NCI-H446 treated with DMSO at 0.1 percent for 48 hours (cell line): ENCODE measurements at places on chromosomes 16 and 17.

DNA sequence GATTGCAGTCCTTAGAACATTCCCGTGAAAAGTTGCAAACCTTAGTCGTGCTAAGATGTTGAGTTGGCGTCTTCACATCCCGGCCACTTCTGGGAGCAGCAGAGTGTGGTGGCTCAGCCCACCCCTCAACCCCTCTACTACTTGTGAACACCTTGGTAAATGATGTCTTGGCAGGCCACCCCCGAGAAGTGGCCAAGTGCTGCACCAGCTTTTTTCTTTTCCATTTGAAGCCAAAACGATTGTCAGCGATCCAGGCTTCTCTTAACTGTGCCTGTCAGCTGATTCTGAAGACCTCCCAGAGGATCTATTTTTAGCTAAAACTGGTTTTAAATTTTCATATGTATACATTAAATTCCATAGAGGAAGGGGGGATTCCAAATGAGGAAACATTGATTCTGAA lies 247.5 kb downstream of the CDH13 start:
- DNase-seq, result no peak

DNA sequence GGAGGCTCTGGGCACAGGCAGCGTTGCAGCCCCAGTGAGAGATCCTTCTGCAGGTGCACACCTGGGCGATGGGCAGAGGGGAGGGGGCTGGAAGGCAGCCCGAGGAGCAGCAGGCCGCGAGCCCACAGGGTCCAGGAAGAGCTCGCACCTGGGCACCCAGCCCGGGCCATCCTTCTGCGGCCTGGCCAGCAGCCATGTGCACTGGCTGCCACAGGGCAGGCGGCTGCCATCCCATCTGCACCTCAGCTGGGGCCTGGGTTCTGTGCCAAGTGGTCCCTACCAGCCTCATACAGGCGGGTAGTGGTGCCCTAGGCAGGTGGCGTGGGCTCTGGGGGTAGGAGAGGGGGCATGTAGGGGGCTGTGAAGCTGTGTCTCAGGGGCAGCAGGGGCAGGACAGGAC lies 197.2 kb downstream of the RBFOX3 start:
- DNase-seq, result peak; percentile 91

DNA sequence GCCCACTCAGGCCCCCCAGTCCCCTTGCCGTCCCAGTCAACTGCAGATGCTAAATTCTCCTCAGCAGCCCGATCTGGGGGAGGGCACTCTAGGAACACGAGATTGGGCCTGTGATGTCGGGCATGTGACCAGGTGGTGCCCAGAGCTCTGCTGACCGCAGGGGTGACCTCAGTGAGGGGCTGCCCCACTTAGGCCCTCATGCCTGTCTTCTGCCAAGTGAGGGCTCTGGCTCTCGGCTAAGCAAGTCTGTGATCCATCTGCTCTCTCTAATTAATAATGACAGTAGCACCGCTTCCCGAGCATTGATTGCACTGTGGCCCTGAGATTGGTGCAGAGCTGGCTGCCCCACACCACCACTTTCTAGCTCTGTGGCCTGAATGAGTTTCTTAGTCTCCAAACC lies 138.8 kb downstream of the MRM1 start:
- DNase-seq, result no peak

DNA sequence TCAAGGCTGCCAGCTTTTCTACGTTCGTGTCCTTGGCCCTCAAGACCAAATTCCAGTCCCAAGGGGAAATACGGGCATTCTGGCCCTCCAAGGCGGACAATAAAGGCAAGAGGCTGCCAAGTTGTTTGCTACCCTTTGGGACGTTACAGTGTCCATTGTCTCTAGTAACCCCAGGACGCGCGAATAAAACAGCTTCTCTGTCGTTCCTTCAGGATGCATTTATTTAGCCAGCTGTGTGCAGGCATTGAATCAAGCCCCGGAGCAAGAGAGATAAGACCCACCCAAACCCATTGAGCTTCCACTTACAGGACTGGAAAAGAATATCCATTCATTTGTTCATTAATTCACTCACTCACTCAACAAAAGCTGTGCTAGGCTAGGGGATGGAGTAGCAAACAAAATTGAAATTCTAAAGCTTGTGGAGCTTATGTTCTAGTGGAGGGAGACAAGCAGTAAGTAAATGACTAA lies 656 bp downstream of the MRPL58 start:
- no peak for DNase-seq

DNA sequence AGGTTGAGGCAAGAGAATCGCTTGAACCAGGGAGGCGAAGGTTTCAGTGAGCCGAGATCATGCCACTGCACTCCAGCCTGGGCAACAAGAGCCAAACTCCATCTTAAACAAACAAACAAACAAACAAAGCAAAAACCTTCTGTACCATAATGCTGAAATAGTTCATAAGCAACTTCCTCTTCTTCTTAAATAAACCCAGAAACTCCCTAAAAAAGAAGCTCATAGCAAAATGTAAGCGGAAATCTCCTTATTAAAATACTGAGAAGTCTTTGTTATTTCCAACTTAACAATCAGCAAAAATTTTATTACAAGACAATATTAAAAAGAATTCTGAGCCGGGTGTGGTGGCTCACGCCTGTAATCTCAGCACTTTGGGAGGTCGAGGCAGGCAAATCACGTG lies 82.8 kb downstream of the FBXL20 start:
- DNase-seq, result no peak

- DNase-seq, result no peak
These were observed 66.1 kb upstream of the BCAR1 start for GRCh38 chr16:75317532-75317931.

GRCh38 chr17:19533036-19533717 lies 477 bp upstream of the SLC47A1 start:
- no peak for DNase-seq

DNA sequence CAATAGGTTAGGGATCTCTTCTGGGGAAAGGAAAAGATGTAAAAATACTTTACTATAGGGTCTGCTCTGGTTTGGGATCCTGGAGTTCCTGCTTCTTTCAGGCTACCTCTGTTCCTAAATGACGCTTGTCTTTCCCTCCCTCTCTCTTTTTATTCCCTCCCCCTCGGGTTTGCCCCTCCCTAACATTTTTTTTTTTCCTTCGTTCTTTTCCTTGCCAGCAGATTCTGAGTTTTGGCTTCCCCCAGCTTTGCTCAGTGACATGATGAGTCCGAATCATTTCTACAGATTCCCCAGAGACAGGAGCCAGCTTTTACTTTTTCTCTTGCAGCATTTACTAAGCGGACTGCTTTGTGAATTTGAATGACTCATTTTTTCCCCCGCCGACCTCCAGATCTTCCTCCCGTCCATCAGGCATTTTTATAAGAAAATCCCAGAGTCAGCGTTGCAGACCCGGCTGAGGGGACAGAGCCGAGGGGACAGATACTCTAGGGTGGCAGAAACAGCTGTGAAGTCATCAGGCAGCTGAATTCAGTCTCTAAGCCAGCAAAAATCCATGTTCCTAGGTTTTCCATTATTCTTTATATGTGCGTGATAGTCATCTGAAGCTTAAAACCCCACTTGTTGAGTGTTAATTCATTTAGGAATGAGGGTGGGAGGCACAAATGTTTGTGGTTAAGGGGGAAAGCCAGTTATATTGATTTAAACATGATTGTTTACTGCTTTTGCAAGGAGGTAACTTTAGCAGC lies at the start of gene TMEM100:
Gene TMEM100, minus strand, starts transcription at position 123 of the 746 bp plus-strand sequence. CDS start 1,794 bp downstream, outside the sequence.
- DNase-seq, result no peak

GRCh38 chr17:75493476-75494129 lies 21.7 kb downstream of the CASKIN2 start:
- no peak for DNase-seq

DNA sequence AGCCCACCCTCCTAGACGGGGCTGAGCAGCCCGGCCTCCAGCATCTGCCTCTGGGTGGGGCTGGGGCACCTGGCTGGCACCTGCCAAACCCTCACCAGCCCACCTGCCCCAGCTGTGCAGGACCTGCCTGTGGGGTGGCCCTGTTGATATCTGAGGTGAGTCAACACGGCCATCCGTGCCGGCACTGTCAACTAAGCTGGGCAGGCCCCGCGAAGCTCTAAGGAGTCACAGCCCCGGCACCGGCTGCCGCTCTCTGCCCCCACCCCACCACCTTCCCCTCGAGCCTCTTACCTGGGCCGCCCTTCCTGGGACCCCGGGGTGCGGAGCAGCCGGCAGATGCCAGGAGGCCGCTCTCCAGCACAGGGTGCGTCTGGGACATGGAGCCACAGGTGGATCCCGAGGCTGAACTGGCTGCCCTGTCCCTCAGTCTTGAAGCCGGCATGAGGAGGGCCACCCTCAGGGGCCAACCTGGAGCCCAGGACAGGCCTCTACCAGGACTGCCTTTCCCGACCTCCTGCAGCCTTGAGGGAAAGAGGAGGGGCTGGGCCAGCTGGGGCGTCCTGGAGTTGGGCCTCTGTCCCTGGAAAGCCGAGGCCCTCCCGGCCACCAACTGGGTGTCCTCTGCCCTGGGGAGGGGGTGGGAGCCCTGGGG lies 515 bp downstream of the CBFA2T3 start:
- DNase-seq, result no peak

GRCh38 chr17:1360975-1361374 lies 39.0 kb downstream of the YWHAE start:
- DNase-seq, result no peak

DNA sequence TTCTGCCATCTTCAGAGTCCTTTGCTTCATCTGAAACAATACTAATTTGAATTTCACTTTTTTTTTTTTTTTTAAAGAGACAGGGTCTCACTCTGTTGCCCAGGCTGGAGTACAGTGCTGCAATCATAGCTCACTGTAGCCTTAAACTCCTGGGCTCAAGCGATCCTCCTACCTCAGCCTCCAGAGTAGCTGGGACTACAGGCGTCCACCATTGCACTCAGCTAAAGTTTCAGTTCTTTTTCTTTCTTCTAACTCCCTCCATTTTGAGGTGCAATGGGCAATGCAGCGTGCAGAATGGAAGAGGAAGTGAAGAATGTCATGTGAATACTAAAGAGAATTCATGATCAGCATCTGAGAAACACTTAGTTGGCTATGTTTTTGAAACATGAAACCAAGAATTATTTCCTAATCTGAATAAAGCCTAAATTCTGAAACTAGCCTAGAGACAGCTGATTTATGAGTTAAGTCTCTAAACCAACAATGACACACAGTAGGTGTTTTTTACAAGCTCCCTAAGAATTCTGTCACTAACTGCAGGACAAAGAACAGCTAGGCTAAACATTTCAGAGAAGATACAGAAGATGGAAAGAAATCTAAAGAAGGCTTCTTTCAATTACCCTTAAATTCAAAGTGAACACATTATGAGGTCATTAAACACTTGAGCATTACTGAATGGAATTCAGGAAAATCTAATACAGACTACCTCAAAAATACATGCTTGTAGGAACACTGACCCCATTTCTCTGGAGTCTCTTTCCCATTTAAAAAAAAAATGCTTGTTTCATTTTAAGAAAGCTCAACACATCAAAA lies 21.0 kb downstream of the SNN start:
- no peak for DNase-seq

- no peak for DNase-seq
These were observed 40.2 kb downstream of the HS3ST3B1 start for GRCh38 chr17:14340857-14341754.
